ENCODE measurements at places on chromosomes 5 and 9.

DNA sequence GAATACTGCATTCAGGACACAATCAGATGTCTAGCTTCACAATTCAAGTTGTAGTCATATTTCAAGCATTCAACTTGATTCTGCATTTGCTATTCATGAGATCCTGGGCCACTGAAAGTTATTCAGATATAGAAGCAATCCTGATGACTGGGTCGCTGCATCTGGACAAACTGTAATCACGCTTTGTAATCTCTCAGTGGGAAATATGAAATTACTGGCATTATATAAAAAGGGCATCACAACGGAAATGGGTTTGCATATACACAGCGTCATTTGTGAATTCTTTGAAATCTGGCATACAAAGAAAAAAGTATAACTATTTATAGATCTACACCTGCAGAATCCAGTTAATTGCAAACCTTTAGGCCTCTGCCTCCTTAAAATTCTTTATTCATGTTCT lies 102.2 kb downstream of the PARP8 start:
- DNase-seq: no peak

DNA sequence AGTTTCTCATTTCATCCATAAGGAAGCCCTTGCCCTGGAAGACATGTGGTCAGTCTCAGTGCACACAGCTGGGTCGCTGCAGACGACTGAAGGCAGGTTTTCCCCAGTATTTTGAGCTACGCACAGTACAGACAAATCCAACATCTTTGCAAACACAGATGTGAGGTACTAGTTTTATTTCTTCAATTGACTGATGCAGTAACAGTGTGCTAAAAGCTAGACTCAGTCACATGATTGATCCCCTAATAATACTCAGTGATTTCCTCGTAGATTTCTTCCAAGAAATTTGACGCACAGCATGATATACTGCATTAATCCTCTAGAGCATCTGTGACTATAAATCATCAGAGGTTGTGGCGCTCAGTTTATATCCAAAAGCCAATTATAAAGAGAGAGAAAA lies 346.1 kb downstream of the DIRAS2 start:
- DNase-seq: no peak

DNA sequence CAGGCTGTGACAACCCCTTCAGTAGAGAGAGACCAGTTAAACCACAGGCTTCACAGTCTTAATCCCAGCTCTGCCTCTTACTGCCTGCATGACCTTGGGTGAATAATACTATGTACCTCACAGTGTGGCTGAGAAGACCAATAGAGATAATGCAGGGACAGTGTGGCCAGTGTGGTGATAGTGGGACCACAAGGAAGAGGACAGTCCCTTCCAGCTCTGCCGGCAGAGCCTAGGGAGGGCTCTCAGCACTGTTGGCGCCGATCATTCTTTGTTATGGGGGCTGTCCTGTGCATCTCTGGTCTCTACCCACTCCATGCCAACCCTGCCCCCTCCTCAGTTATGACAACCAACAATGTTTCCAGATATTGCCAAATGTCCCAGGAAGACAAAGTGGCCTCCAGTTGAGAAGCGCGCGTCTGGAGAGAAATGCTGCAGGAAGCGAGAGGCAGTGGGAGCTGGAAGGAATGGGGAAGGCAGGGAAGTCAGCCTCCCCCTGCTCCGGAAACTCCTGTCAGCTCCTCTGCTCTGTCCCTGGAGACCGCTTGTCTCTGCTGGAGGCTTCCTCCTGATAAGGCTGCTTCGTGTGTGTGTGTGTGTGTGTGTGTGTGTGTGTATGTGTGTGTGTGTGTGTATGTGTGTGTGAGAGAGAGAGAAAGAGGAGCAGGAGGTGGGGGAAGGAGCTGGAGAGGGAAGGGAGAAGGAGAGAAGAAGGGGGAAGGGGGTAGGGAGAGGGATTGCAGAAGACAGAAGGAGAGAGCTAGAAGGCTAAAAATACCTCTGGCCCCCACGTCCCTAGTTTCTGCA lies 31.8 kb upstream of the FABP6 start:
- peak; percentile 87 for DNase-seq

GRCh38 chr9:95197692-95198271 lies 119.7 kb downstream of the FANCC start:
- DNase-seq: peak; percentile 45

GRCh38 chr5:92678640-92679039 lies 902.4 kb downstream of the NR2F1-AS1 start:
- DNase-seq: peak; percentile 13

GRCh38 chr9:112162621-112163413 lies 12.3 kb downstream of the SUSD1 start:
- DNase-seq: no peak

- no peak for DNase-seq
Observed at GRCh38 chr9:107266624-107267368, 16.3 kb upstream of the RAD23B start.

GRCh38 chr5:5584236-5584745 lies 161.8 kb downstream of the ICE1 start:
- no peak for DNase-seq

DNA sequence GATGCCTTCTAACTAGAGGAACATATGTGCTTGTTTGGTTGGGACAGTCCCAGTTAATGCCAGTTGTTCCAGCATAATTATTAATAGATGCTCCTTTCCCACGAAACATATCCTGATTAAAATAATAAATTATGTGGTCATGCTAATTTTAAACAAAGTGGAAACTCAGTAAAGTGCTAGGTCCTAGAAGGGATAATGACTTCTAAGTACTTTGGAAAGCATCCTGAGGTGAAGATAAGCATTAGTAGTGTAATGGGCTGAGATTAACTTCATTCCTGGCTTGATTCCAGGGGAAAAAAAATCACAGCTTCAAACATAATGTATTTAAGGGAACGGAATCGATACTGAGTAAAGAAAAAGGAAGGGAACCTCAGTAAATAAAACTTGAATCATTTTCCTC lies 213.7 kb upstream of the SNX2 start:
- no peak for DNase-seq

DNA sequence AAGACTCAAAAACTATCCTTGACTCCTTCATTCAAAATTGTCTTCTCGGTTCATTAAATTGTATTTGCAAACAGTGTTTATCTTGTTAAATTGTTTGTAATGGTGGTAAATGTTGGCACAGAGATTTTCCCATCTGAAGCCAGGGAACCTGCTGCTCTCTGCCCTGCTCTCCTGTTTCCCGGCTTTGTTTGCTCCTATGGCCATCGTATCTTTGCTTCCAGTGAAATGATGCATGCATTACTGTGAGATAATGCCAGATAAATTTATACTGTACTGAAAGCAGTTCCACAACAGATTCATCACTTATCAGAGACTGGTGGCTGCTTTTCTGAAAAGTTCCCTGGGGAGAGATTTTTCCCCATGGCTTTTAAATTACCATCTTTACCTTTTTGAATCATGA lies 81.4 kb downstream of the CD180 start:
- no peak for DNase-seq

DNA sequence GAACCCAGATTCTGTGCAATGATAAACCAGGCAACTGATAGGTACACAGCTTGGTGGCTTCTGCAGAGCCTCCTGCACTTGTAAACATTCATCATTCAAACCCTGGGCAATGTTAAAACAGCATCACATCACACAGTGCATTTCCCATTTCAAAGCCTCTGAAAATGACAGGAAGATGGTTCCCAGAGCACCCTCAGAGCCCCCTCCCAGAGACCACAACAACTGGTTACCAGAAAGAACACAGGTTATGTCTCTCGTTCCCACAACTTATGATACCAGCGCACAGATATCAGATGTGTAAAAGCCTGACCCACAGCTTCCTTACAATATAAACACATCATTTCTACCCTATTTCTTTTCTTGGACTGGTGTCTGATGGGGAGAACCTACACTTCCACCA lies 248.7 kb downstream of the AUH start:
- no peak for DNase-seq

DNA sequence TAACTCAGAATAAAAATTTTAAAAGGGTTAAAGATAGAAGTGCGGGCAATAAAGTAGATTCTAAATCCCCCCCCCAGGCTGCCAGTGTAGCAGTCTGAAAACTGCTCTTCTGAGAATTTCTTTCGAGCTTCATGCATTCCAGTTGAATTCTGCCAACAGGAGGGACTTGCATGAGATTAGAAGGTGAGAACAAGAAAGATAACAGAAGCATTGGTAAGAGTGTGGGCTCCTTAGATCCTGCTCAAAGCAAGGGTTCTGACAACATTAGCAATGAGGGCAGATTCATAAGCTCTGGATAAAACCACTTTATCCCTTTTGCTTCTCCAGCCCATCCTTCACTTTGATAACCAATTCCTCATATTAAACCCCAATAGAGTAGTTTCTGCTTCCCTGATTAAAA lies 235.9 kb upstream of the CDH6 start:
- DNase-seq: no peak

DNA sequence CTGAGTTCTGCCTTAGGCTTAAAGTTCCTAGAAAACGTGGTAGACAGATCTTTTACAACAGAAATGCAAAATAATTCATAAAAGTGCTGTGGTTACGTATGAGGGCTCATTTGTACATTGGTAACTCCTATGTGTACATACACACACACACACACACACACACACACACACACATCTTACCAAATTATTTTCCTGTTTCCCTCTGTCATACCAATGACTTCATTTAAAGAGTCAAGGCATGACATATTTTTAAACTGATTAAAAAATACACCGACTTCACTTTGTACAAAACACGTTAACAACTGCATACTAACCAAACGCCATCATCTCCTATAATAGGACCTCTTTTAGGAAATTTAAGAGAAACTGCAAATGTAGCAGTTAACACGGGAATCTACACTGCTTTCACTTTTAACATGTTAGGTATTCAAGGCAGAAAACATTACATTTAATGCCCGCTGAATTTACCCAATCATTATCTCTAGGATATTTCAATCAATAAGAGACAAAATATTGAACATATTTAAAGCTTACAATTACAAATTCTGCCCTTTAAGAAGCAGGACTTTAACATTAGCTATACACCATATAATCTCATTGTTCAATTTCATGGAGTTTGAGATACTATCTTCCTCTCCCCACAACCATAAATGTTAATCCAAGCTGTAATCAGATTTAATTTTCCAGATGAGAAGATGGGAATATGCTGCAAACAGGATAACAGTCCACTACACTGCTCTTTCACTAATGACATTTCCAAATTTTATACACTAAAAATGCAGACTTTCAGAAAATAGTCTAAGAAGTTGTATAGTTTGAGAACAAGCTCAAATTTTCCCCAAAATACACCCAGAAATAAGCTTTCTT lies 133.1 kb downstream of the DENND1A start:
- peak; percentile 8 for DNase-seq

GRCh38 chr9:84751921-84752320 lies 82.4 kb downstream of the NTRK2 start:
- DNase-seq: no peak

GRCh38 chr5:76175051-76175666 lies 92.0 kb downstream of the SV2C start:
- peak; percentile 55 for DNase-seq

- DNase-seq: no peak
Observed at GRCh38 chr5:760363-761058, 24.0 kb downstream of the ZDHHC11B start.

DNA sequence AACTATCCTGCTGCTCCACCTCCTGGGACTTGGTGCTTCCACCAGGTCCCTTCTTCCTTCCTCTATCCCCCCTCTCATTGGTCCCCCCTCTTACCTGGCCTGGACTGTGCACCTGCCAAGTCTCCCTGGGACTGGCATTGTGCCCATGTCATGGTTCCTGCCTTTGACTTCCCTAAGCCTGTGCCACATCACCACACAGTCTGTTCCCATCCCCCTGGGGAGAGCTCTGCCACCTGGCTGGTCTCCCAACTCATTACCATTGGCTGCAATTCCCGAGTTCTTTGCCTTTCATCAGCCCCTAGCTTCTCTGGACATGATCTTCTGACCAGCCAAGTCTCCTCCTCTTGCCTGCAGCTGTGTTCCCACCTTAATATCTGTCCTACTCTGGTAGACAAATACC lies 180.3 kb downstream of the SREK1 start:
- no peak for DNase-seq

DNA sequence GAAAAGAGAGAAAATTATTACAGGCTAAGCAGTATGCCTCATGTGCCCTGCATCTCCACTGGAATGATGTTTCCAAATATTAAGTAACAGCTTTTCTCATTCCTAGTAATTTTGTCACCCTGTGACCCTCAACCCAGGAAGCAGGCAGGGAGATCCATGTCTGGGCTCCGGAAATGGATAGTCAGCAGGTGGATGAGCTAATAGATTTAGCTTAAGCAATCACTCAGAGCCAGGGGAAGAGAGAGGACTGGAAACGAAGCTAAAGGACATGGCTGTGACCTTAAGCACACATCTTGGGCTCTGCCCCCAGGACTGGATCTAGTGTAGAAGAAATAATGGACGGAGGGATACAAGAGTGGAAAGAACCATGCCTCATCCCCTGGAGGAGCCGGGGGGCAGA lies 89.5 kb downstream of the ARSB start:
- no peak for DNase-seq

DNA sequence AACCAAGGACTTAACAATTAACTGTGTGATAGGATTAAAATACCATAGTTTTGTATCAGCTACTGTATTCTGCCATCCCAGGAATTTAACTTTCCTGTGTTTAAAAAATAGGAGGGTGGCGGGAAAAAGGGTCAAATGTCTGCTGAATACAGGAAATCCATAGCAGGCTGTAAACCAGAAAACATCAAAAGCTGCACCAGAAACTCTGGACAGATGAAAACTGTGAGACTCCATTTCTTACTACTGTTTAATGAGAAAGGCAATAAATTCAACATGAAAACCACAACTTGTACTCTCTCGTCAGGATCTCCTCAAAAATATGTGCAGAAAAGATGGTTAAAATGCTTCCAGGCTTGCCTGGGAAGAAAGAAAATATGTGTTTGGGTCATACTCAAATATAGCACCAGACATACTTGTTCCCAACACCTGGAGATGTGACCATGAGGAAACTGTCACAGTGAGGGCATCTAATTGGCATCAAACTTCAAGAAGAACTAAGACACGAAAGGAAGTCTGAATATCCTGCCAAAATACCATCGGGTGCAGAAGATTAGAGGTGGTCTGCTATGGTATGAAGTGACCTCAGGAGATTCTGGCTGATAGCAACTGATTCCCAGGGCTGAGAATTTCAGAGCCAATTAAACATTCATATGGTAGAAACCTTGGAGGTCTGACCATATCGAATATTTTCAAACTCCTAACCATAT lies 164.7 kb upstream of the TARS1 start:
- peak; percentile 15 for DNase-seq

DNA sequence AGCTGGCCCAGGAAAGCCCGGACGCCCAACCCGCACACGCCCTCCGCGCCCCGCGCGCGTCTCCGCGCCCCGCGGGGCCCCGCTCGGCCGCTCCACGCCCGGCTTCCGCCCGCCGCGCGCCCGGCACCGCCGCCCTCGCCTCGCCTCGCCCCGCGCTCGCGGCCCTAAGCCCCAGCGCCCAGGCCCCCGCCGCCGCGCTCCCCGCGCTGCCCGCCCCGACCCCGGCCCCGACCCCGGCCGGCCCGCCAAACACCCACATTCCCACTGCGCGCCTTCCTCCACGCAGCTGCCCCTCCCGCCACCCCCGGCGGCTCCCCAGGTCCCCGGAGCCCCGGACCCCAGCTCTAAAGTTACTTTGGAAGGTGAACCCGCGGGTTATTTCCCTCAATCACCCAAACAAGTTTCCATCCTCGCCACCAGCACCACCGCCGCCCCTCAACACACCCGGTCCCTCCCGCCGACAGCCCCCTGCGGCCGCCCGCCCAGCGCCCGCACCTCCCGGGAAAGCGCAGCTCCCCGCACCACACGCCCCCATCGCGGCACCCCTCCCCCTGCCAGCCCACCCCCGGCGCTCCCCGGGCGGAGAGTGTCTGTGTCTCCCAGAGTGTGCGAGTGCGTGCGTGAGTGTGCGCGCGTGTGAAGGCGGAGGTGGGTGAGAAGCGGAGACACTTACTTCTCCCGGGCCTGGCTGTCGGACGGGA lies 439 bp downstream of the SSBP2 start:
- no peak for DNase-seq

Data from fibroblast of pulmonary artery (primary cell).